SK-N-DZ (cell line): ENCODE measurements at places on chromosomes 11 and 22.
A peak's percentile ranks its signal among the peaks of the same experiment; 100 is the strongest.

DNA sequence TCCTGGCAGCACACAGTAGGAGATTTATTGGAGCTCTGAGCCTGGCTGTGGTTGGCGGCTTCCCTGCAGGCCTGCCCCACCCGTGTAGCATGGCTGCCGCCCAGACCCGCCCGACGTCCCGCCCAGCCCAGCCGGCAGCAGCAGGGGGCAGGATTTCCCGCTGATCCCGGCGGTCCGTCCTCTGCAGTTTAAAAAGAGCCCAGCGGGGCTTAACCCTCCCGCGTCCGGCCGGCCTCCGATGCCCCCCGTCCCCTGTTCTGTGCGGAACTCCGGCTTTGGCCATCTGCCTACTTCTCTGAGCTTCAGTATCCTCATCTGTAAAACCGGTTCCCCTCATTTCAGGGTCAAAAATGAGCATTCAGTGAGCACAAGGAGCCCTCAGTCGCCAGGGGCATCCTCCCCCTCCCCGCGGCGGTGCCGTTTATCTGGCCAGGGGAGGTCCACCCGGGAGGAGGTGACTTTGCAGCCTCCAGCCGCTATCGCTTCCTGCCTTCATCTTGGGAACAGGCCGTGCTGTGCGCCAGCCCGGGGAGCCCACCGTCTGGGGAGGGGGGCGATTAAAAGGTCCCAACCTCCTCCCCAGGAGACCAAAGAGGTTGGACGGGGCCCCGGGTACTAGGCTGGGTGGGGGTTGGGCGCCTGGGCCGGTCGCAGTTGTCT lies at the start of gene GAS2L1:
TSS of gene GAS2L1 (plus strand) at position 476 of the 660 bp plus-strand sequence. CDS start 1,456 bp downstream, outside the sequence.
- peak; percentile 77 for DNase-seq

DNA sequence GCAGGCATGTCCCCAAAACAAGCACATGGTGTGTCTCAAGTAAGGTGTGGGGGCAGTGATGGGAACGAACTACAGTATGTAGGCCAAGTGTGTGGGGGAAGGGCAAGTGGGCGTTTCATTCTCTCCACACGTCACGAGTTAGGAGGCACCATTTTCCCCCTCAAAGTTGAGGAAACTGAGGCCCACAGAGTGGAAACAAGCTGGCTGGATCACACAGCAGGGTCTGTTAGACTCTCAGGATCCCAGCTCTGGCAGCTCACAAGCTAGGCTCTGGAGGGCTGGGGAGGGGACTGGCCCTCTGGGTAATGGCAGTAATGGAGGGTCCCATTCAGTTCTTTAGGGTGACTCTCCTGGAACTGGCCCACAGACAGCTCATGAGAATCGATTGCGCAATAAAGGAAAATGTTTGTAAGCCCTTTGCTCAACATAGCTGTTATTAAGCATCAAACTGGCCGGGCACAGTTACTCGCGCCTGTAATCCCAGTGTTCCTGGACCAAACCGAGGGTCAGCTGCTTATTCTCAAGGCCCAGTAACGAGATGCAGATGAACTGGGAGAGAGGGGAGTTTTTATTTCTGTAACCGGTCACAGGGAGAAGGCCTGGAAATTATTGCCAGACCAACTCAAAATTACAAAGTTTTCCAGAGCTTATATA lies 24.1 kb upstream of the TUB start:
- no peak for DNase-seq

DNA sequence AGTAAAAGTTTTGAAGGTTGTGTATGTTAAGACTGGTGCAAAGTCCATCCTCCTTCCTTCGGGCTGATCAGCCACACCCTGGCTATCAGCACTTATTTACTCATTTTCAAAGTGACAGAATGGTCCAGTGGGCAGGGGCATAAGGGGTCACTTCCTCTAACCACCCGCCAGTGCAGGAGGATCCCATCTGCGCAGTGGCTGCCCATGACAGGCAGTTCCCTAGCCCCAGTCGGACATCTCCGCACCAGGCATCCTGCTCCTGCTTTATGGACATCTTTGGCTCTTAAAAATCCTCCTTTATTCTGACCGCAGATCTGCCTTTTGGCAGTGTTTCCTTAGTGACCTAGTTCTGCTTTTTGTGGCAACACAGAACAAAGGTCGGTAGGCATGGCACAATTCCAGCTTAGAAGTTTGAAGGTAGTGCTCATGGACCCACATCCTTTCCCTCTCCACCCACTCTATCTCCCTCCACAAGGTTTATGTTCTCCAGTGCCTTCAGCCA lies 55.9 kb downstream of the BMAL1 start:
- no peak for DNase-seq

DNA sequence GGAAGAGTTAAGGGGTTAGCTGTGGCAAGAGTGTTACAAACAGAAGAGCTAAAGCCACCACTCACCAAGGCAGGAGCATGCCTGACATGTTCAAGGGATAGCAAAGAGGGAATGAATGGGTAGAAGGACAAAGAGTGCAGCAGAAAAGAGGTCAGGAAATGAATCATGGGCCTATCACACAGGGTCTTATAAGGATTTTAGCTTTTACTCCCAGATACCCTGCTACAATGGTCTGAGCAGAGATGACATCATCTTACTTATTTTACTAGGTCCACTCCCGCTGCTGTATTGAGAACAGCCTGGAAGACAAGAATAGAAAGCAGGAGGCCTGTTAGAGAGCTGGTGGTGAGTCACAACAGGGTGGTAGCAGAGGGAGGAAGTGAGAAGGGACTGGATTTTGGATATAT lies 9.8 kb downstream of the TRAF6 start:
- DNase-seq = no peak

DNA sequence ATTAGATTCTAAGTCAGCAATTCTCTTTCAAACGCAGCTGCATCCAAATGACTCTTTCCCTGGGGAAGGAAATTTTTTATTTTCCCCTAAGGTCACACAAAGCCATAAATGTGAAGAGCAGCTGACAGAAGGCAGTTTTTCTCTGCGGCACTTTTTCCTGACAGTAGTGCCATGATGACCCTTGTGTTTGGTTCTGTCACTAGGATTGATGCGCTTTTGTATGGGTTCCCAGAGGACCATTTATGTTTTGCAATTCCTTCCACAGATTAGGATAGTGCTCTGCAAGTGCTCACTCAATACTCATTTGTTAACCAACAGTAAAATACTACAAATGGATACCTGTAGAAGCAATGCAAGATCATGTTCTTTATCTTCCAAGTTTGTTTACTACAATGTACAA lies 359.6 kb upstream of the CTSC start:
- DNase-seq = no peak

DNA sequence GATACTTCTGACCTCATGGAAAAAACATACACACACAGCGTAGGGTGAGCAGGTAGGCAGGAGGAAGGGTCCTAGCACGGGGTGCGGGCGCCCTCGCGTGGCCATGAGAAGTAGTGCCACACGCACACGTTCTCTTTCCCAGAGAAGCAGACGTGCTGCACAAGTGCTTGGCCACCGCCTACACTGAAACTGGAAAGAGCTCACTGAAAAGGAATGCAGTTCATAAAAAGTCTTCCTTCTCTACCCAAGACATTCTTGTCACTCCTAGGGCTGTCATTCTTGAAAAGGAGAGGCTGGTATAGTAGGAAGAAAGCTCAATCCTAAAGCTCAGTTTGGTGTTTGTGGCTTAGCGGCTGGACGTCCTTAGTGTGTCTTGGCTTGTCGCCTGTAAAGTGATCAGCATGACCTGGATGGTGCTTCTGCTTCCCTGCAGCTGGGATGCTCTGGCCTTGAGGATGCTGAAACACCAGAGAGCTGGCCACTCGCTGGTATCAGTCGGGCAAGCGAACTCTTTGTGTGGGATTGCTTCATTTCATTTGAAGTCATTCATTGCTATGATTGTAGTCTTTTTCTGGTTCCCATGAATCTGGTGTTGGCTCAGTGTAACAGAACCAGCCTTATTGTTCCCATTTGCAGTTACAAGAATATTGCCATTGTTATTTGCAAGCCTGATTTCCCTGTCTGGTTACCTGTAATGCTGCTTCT lies 303.8 kb downstream of the NTM start:
- peak; percentile 16 for DNase-seq

DNA sequence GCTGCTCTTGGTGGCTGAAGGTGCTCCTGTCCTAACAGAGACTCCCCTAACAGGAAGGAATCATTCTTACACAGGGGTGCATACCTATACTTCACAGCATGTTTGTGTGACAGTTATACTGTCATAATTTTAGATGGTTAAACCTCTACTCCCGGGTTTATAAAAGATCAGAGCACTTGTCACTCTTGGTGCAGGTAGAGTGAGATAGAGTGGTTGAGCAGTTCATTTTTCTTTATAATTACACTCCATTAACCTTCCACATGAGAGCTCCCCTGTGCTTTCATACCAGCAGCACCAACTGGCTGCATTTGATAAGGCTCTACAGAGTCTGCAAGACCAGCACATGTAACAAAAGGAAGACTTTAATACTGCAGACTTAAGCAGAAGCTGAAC lies 72.9 kb downstream of the LARGE2 start:
- no peak for DNase-seq

DNA sequence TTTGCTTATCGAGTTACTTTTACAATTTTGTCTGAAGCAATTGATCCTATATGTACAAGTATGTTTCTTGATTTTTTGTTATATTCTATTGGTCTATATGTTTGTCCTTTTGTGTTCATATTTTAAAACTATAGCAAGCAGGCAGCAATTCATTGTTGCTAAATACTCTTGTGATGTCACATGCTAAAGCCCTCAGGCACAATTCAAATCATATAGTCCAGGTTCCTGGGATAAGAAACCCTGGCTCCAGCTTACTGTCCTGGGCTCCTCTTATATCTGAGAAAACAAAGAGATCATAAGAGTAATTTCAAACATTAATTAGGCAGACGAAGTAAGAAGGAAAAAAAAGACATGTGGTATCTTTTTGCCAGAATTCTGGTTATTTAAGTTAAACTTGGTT lies 6.6 kb upstream of the CCDC83 start:
- DNase-seq = no peak

- DNase-seq = no peak
These were observed 266.8 kb downstream of the MN1 start for GRCh38 chr22:27534720-27535125.
